NCI-H460 (cell line): ENCODE measurements at places on chromosomes 1 and 21.

DNA sequence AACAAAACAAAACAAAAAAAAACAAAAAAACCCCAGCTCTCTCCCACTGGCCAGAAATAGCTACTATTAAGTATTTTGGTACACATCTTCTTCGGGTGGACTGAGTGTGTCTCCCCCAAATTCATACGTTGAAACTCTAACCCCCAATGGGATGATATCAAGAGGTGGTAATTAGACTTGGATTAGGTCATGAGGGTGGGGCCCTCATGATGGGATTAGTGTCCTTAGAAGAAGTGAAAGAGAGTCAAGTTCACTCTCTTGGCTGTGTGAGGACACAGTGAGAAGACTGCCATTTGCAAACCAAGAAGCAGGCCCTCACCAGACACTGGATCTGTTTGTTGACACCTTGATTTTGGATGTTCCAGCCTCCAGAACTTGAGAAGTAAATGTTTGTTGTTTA, 116.9 kb downstream of the NOS1AP start:
- no peak for DNase-seq

- DNase-seq, result no peak
Measured at GRCh38 chr21:41509145-41509496, 1.2 kb upstream of the TMPRSS2 start.

- no peak for DNase-seq
Measured at GRCh38 chr1:231284441-231284840, 43.4 kb downstream of the GNPAT start.

- DNase-seq, result no peak
Measured at GRCh38 chr1:1310476-1311053, 2.2 kb downstream of the PUSL1 start.

GRCh38 chr1:200409203-200409760, 554 bp downstream of the ZNF281 start:
- no peak for DNase-seq
